ENCODE measurements at places on chromosomes 4 and X.
A peak's percentile ranks its signal among the peaks of the same experiment; 100 is the strongest.

- DNase-seq, result no peak
These were observed 2.7 kb upstream of the ITM2A start for GRCh38 chrX:79369871-79370270.

DNA sequence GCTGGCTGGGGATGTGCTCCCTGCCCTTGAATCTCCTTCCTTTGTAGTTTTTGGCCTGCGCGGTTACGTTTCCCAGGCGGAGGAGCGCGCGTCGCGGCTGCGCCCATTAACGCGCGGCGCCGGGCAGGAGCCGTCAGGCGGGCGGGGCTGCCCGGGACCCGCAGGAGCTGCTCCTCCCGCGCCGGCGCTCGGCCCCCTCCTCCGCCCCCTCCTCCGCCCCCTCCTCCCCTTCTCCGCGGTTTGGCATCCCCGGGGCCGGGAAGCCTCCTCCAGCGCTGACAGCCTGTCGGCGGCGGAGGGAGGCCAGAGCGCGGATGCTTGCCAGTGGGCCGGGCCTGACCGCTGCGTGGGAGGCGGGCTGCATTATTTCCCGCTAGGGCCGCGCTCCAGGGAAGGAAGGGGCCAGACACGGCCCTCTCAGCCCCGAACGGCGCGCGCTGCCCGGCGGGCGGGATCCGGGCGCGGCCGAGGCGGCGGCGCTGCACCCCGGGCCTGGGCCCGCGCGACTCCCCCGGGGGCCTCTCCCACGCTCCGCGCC is at the start of gene DCLK2:
Gene DCLK2, plus strand, starts transcription at position 405 of the 538 bp plus-strand sequence. CDS start 583 bp downstream, outside the sequence.
- no peak for DNase-seq

- no peak for DNase-seq
These were observed 508.8 kb downstream of the ANKRD50 start for GRCh38 chr4:124203613-124204238.

GRCh38 chr4:156291317-156291716 is 337.7 kb upstream of the CTSO start:
- DNase-seq, result peak; percentile 57

GRCh38 chr4:71616168-71616811 is 167.6 kb downstream of the GC start:
- DNase-seq, result no peak

DNA sequence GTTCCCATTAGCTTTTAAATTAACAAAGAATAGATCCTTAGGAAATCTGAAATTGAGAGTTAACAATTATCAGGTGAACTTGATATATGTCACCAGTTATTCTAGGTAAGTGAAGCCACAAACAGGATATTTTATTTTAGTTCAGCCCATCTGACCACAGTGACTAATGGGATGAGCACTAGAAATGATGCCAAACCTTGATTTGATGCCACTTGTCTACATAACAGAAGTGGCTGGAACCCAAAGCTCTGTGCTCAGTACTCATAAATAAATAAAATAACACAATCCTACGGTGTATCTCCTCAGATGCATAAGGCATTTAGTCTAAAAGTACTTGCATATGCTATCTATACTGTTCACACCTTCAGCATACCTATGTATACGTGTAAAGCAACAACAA is 12.2 kb downstream of the SLITRK4 start:
- no peak for DNase-seq

DNA sequence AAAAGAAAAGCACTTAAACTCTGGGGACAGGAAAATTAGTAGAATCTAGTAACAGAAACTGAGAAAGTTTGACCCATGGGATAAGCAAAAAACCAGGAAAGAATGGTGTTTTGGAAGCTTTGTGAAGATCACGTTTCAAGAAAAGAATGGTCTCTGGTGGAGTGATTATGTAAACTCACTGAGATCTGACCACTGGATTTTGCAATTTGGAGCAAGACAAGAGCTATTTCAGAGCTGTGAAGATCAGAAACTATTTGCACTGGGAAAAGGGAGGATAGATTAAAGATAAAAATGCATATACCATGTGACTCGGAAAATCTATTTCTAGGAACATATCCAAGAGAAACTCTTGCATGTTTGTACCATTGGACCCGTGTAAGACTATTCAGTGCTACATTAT is 4.3 kb downstream of the TMPRSS11D start:
- no peak for DNase-seq

GRCh38 chrX:39550795-39551361 is 546.9 kb downstream of the BCOR start:
- DNase-seq, result no peak

GRCh38 chr4:53596901-53597300 is 5.6 kb upstream of the LNX1 start:
- no peak for DNase-seq

DNA sequence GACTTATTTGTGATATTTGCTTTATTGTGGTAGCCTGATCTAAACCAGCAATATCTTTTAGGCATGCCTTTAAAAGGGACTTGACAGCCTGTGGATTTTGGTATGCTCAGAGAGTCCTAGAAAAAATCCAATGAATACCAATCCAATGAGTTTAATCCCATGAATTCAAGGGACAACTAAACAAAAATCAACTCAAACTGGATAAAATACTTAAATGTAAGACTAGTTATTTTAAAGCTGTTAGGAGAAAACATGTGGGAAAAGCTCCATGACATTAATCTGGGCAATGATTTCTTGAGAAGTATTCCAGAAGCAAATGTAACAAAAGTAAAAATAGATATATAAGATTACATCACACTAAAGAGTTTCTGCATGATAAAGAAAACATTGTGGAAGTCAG is 711.5 kb upstream of the PITX2 start:
- DNase-seq, result no peak

GRCh38 chr4:7244331-7244665 is 52.0 kb downstream of the SORCS2 start:
- no peak for DNase-seq

DNA sequence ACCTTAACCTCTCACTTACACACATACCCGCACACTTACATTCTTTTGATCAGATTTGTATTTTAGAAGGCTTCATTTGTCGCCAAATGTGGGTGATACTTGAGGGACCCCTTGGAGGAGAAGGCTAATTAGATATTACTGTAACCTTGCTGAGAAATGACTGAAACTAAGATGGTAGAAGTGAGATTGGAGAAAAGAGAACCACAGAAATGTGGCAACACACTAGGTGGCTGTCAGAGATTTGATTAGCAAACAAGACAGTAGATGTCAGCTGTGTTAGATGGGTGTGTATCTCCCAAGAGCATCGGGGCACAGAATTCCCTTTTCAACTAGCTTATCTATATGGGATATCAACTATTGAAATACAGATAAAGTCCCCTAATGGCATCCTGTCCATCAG is 149.3 kb upstream of the FABP2 start:
- no peak for DNase-seq

DNA sequence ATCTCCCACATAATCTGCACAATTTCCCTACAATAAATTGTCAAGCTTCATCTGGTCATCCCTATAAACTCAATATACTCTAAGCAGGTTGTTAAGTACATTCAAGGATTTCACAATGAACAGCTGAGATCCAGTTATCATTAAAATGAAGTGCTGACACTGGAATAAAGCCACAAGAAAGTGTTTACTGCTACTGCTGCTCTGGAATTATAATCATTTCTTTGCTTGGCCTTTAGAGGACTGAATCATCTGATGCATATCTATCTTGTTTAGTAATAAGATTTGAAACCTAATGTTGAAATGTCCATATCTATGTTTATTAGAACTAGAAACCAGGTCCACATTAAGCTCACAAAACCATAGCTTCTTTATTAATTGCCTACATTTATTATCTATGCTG is 338.6 kb upstream of the ZFP42 start:
- DNase-seq, result no peak

DNA sequence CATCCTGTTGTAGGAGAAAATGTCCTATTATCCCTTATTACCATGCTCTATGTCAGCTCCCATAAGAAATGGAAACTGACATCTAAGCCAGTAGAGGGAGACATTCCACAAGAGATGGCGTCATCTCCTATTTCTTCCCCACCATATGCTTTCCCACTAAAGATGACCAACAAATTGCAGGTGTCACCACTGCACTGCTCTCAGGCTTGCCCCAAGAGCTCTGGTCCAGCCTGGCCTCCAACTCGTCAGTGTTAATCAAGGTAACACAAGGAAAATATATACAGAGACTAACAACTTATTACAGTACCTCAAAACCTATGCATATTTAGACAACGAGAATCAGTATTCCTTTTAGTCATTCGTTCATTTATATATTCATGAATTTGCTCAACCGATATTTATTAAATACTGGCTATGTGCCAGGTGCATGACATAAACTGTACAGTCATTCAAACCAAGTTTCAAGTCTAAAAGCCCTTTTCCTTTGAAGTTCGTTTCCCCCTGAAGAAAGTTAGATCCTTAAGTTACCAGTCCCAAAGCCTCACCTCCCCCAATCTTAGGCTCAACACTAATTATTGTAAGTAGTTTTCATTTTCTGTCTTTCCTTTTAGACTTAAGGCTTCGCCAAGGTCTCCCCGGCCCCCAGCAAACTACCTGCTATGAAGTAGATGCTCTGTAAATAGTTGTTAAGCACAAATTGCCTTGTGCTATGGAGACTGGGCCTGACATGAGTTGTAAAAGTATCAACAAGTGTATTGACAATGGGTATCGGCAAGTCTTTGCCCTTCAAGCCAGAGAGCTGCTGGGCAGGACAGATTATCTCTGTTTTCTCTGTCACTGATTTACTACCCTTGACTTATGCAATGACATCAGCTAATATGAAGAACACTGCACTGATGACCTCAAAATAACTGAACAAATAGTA is 3.1 kb upstream of the FGB start:
- peak; percentile 47 for DNase-seq

DNA sequence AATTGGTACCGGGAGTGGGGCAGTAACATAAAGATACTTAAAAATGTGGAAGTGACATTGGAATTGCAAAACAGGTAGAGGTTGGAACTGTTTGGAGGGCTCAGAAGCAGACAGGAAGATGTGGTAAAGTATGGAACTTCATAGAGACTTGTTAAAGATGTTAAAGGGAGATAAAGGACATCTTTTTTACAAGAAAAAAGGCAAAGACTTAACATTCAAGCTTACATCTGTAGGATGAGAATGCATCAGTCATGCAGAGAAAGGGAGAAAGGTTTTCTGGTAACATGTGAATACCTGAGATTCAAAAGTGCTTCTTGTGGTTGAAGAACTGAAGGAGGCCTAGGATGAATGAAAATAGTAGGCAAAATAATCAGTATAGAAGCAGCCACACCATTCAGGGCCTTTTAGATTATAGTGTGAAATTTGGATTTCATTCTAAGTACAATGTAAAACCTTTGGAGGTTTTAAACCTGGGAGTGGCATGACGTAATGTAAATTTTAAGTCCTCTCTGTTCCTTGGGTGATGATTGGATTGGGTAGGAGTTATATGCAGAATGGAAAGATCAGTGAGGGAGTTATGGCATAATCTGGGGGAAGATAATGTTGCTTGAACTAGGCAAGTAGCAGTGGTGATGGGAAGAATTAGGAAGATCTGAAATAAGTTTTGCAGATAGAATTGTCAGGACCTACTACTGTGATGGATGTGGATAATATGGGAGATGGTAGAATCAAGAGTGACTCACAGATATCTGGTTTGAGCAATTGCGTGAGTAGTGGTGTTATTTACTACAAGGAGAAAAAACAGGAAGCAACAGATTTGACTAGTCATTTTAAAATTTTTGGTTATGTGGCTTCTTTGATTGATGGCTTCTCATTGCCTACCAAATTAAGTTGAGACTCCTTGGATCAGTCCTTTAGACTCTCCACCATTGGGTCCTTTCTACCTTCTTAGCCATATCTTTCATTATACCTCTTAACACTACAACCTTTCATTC is 138.7 kb downstream of the VSIG4 start:
- no peak for DNase-seq

GRCh38 chr4:169723207-169723965 is 34.4 kb downstream of the HPF1 start:
- no peak for DNase-seq

DNA sequence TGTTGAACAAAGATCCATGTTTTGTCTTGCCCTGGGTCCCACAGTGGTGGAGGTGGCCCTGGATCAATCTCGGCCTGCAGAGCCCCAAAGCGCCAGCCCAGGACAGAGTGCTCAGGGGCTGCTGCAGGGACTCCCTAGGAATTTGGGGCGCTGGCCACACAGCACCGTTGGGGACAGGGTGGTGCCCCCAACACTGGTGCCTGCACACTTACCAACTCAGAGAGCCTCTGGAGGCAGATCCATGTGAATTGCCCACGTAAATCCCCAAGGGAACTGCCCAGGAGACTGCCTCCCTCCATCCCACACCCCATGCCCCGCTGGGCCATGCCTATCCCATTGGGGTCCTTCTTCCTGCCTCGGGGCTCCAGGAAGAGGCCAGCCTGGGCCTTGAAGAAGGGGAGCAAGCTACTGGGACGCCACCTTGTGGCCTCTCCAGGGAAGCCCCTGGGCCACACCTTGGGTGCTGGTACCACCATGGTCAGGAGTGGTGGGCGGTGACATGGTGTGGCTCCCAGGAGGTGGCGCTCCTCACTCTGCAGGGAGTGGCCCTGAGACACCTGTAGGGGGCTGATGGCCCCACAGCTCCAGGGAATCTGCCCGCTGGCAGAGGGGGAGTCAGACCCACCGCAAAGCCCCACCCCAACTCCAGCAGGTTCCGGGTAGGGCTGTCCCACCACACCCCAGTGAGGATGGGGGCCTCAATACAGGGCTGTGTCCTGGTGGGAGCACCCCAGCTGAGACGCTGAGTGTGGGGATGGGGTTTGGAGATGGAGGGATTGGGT is 22.8 kb downstream of the CFAP99 start:
- no peak for DNase-seq

GRCh38 chrX:107629540-107629909 is 1.2 kb downstream of the PRPS1 start:
- no peak for DNase-seq

DNA sequence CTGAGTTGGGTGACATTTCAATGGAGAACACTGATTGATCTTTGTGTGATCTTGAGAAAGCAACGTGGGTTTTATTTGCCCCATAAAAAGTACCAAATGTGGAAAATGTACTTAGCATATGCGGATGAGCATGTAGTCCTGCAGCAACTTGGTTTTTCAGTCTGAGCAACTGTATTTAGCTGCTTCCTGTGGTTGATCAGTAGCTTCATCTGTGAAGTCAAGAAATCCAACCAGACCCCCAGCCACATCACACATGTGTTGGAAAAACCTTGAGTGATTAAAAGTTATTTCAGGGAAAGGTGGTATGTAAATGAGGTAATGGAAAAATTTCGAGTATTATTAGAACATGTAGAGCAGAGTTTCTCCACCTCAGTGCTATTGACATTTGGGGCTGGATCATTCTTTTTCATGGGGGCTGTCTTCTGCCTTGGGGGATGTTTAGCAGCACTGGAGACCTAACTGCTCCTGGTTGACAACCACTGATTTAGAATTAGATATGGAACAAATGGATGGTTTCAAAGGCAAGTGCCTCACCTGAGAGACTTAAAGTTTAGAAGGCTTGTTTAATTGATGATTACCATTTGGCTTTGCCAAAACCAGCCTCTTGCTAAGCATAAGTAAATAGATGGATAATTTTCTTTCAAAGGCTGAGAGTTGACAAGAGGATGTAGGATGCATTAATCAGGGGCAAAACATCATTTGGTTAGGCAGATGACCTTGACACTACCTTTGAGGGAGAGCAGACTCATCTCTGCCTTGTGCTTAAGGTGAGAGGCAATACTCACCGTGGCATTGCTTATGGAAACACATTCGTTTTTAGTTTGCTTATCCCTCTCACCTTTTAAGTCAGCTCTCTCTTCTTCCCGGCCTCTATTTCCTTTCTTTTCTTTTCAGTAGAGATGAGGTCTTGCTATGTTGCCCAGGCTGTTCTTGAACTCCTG is 193.0 kb upstream of the RPS6KA3 start:
- no peak for DNase-seq

GRCh38 chrX:64885850-64886249 is 90.4 kb downstream of the ZC4H2 start:
- DNase-seq, result no peak

- DNase-seq, result no peak
These were observed 75.7 kb upstream of the ANK2 start for GRCh38 chr4:112973750-112974251.
